ENCODE measurements at places on chromosomes 16 and 17.

DNA sequence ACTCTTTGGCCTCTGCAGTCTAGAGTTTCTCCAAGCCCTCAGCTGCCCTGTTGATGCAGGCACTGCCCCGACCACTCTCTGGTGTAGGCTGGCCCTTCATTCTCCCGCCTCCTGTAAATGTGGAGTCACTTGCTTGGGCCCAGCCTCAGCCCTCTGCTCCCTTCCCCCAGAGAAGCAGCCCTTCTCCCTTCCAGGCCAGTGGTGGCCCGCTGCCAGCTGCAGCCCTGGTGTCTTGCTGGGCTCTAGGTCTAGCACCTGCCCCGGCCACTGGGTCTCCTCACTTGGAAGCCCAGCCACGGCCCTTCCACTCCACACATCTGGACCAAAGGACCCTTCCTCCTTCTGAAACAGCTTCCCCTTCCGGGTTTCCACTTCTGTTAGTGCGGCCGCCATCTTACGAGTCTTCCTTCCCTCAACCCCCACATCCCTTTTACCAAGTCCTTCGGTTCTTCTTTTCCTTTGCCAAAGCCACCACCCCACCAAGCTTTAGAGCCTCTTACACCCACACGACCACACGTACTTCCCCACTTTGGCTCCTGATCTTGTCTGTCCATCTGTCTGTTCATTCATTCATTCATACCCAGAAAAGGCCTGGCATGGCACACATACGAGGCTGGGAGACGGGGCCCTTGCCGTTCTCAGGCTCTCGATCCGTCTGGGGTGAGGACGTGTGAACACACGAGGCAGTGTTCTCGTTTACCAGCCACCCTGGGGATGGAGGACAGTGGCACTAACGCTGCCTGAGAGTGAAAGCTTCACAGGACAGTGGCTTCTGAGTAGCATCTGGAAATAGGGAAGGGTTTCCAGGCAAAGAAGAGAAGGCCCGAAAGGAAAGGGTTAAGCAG is 68.0 kb downstream of the ABR start:
- no peak for DNase-seq

DNA sequence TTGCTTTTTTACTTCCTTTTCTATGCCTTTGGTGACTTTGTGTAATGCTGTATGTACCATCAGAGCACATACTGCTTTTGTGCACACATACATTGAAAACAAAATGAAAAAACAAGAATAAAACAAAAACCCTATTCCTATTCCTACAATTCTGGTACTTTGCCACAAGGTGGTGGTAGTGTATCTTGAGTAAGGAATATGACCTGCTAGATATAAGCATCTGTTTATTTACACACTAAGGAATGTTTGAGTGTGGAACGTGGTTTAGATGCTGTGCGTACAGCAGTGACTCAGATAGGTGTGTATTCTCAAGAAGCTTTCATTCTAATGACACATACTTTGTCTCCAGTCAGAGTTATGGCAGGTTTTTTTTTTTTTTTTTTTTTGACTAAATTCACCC is 606.2 kb downstream of the WWOX start:
- DNase-seq = peak; percentile 9

DNA sequence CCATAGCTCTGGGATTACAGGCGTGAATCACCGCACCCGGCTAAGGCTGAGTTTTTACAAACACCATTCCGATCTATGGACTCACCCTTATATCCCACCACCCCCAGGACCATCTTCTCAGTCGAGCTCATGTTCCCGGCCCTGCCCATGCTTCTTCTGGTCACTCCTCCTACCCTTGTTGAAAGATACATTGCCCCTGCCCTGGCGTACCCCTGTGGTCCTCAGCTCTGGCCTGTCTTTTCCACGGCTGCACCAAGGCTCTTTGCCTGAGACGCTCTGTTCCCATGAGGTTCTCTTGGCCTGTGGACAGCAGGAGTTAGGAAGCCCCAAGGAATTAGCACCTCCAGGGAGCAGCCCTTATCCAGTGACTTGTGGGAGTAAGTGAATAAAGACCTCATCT is 379.4 kb upstream of the TNRC6C start:
- DNase-seq = no peak

GRCh38 chr16:66020642-66021041 is 345.8 kb upstream of the CDH5 start:
- DNase-seq = no peak

DNA sequence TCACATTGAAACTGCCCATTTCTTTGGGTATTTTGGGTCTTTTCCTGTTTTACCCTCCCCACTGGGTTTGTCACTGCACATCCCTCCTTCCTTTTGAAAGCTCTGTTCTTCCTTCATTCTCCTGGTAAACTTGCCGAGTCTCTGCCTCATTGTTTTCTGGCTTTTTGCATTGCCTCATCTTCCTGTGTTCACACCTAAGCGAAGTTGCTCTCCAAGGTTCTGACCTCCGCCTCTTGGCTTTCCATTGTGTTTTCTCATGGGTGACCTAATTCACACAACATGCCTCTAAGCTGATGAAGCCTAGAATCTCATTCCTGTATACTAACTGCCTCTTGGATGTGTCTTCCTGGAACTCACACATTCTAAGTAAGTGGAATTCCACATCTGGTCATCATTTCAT is 1096.1 kb upstream of the EEF2KMT start:
- peak; percentile 27 for DNase-seq

Data from brain microvascular endothelial cell (primary cell).